Stimulated activated CD4-positive, alpha-beta T cell treated with anti-CD3 and anti-CD28 coated beads, Interleukin-2, amount 100 ng/mL, for 4 hours (primary cell): ENCODE measurements at places on chromosomes 7 and 10.
A peak's percentile ranks its signal among the peaks of the same experiment; 100 is the strongest.

GRCh38 chr7:74231232-74231590 lies 21.4 kb downstream of the LAT2 start:
- DNase-seq: no peak

DNA sequence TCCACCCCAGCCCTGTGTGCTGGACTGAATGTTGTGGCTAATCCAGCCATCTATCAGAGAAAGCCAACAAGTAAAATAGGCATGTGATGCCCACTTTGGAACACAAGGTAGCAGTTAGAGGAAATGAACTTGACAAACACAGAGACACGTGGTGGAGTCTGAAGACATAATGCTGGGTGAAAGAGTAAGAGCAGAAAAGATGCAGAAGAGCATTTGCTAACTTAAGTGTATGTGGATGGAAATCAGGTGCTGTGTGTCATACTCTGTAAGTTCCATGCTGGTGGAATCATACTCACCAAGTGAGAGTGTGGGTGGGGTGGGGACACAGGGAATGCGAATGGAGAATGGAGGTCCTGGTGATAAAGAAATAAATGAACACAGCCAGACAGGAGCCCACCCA lies 22.8 kb downstream of the WDFY4 start:
- DNase-seq: no peak

DNA sequence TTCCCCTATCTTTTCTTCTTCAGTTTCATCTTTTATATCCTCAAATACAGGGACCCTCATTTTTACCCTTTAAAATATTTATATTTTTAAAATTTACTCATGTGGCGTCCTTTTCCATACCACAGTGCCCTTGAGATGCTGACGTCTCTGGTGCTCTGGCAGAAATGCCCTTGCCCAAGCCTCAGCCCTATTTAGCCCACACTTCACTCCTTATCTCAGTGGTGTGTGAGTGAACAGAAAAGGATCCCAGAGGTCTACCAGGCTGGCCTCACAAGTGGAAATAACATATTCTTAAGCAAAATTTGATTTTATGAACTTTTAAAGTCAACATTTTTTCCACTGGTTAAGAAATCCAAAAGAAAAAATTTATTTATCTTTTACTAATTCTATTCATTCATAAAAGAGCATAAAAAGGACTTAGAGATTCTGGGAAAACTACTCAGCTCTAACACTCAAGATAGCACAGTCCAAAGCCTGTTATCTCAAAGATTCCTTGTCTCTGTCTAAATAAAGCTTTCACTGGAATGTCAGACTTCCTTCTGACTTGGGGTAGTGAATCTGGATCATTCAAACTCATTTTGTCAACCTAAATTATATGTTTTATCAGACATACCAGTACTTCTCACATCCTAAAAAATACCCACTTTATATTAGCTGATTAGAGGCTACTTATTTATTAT lies at the start of gene NEBL:
TSS of gene NEBL (minus strand) at position 166 of the 680 bp plus-strand sequence. CDS start at position 60, 106 bp downstream.
- DNase-seq: no peak

- no peak for DNase-seq
These were observed 5.7 kb upstream of the ZC3HAV1L start for GRCh38 chr7:139041378-139042085.

DNA sequence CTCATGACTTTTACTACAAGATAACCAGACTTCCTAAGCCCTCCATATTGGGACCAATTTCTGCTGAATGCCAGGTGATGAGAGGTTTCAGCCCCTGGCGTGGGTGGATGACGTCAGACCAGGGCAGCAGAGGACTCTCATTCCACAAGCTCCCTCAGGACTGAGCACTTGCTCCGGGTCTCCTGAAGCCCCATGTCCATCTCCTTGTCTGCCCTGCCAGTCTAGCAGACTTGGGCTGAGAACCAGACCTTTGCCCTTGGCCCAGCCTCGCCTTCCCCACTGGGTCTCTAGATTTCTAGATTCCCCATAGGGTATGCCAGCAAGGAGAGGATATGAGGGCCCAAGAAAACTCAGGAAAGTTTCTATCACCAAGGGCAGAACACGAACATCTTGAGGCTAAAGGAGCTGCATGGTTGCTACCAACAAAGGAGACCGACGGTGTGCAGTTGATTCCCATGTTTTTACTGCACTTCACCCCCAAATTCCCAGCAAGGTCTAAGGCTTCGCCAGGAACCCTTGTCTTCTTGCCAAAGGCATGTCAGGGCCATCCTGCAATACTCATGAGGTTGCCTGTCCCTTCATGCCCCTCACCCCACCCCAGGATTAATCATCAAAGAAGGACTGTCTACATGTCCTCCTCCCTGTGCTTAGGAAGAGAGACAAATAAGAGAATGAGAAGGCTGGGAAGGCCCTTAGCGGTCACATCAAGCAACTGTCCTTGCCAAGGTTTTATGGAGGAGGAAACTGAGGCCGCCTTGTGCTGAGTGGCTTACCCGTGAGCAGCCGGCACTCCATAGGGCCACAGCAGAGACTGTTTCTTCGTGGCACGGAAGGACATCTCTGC lies 96.5 kb upstream of the MACROH2A2 start:
- DNase-seq: no peak

DNA sequence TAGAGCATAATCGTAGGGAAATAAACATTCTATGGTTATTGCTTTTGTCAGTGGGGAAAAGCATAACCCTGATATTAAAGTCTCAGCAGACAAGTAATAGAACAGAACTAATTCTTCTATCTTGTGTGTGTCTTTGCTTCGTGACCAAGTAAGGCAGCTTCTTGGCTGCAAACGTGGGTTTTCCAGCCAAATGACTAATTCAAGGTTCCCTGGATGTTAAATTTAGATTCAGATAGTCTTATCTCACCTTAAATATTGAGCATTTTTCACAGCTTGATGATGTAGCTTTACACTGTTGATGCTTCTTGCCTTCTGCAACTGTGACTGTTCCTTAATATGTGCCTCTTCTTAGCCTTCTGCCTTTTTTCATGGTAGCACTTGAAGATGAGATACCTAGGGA lies 113.0 kb downstream of the EXOC4 start:
- no peak for DNase-seq

DNA sequence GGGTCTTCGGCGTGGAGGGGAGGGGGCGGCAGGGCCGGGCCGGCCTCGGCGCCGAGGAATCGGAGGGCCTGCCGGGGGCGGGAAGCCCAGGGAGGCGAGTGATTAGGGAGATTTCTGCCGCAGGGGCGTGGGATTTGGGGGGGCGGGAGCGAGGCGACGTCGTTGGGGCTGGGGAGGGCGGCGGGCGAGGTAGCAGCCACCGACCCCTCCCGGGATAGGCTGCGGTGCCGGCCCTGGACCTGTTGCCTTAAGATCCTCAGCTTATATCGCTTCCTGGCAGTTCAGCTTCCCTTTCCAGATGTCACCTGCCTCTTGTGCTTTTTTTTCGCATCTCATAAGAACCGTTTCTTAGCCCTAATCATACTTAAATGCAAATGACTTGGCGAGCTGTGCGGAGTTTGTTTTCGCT lies 655 bp downstream of the LMTK2 start:
- DNase-seq: peak; percentile 6

DNA sequence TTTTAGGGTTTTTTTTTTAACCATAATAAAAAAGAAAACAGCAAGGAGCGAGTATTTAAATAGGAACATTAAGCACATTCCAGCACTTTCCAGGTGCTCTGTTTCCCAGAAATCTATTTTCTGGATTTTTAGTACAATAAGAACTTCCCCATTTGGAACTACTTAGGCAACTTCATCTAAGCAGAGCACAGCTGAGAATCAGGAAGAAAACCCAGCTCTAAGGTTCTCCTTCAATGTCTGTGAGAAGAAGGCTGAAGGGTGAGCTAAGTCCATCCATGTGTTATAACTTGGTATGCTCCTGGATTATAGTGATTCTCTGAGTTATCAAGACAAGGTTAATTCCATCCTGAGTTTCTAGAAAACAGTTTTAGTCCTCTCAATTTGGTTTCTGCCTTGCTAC lies 181.9 kb downstream of the CYP26A1 start:
- DNase-seq: no peak

DNA sequence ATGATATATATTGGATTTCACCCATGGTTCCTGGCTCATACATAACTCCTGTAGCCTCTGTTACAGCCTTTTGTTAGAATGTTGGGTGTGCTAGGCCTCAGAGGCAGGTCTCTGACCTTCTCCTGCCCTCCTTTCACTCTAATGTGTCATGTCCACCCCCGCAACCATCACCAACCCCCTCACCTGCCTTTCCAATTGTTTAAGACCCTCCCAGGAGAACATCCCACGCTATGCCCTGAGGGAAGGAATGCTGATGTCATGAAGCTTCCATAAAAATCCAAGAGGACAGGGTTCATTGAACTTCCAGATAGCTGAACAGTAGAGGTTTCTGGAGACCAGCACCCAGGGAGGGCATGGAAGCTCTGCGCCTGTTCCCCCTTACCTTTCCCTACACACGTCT lies 30.8 kb upstream of the C10orf67 start:
- DNase-seq: no peak

DNA sequence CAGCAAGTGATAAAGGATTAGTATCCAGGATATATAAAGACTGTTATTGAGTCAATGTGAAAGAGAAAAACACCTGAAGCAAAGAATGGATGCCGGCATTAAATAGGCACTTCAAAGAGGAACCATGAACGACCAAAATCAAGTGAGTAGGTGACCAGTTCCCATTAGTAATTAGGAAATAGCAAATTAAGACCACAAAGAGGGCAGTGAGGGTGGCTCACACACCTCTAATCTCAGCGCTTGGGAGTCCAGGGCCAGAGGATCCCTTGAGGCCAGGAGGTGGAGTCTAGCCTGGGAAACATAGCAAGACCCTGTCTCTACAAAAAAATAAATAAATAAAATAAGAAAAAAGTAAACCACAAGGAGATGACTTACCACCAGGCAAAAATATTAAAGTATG lies 1.5 kb upstream of the ANTXRL start:
- DNase-seq: no peak

GRCh38 chr10:813286-813685 lies 118.2 kb downstream of the LARP4B start:
- no peak for DNase-seq

- DNase-seq: no peak
These were observed 156.2 kb downstream of the COBL start for GRCh38 chr7:51160411-51160810.

GRCh38 chr10:119241066-119241465 lies 33.7 kb downstream of the GRK5 start:
- no peak for DNase-seq

- DNase-seq: no peak
These were observed 7.8 kb upstream of the HERC4 start for GRCh38 chr10:68082872-68083271.

GRCh38 chr10:119049777-119050176 lies 20.3 kb downstream of the NANOS1 start:
- DNase-seq: no peak

DNA sequence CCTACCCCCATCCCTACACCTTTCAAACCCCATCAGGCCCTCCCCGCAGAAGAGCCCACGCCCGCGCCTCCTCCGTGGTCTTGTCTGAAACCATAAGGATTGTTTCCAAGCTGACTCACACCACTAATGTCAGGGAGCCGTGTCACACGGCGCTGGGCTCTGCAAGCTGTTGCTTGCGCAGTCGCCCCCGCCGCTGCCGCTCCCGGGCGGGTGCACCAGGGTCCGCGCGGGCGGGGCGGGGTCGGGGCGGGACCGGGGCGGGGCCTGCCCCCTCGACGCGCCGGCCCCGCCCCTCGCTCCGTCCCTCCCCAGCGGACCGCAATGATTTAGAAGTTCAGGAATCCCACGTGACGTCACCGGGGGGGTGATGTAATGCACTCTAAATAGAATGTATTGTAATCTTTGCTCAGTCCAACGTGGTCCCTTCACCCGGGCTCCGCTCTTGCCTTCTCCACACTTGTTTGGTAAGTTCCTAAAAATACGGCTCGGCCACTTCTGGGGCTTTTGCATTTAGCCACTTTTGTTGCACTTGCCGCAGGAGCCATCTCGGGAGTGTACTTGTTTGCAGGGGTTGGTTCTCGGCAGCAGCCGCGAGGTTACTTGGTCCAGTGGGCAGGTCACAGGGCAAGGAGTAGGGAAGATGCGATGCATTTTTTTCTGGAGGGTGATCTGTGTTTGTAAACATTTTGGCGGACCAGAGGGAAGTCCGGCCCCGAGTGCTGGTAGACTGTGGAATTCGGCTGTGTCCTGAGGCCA lies 3.2 kb upstream of the CREB5 start:
- DNase-seq: peak; percentile 77

GRCh38 chr7:135510592-135511183 lies 786 bp upstream of the CNOT4 start:
- no peak for DNase-seq

DNA sequence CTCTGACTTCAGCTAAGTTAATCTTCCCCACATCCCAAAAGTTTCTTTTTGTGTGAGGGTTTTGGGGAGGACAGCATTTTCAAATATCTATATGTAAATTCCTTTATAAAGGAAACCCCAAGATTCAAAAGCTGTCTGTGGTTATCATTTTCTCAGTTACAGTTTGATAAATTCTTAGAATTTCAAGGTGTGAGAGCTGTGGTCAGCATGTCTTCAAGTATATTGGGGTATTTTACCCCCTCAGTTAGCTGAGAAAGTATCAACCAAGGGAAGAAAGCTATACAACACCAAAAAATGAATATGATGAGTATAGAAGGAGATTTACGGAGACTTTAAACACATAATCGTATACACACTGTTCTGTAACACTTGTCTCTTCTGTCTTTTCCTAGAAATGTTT lies 109.2 kb downstream of the SND1 start:
- DNase-seq: no peak

GRCh38 chr10:6988654-6989053 lies 408.6 kb upstream of the PRKCQ start:
- no peak for DNase-seq

- peak; percentile 61 for DNase-seq
These were observed 43.4 kb downstream of the PRF1 start for GRCh38 chr10:70558871-70559810.

- DNase-seq: no peak
These were observed 45.0 kb downstream of the TNS3 start for GRCh38 chr7:47536661-47537611.

- DNase-seq: no peak
These were observed 37.1 kb upstream of the TOMM7 start for GRCh38 chr7:22859641-22860290.

GRCh38 chr10:102653060-102653459 lies 8.8 kb downstream of the TRIM8 start:
- DNase-seq: no peak

- no peak for DNase-seq
These were observed 13.4 kb downstream of the NPY start for GRCh38 chr7:24297362-24297761.

- DNase-seq: no peak
These were observed 9.7 kb downstream of the ITPRIP start for GRCh38 chr10:104328646-104328895.

DNA sequence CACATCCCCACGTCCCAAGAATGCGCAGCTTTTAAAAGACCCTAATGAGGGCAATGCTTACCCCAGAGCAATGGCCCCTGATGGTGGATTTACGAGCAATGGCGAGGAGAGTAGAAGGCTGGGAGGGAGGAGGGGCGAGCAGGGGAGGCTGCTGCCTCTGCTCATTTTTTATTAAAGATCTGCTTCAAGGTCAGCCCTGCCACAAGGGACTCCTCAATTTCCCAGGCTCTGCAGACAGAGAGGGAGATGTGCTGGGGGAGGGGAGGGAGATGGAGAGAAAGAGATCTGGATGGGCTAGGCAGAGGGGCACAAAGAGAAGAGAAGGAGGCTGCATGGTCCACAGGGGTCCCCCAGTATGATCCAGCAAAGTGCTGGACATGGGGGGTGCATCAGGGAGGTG lies 7.8 kb upstream of the SRRM3 start:
- DNase-seq: no peak
